ENCODE measurements at places on chromosomes 7 and 10.

DNA sequence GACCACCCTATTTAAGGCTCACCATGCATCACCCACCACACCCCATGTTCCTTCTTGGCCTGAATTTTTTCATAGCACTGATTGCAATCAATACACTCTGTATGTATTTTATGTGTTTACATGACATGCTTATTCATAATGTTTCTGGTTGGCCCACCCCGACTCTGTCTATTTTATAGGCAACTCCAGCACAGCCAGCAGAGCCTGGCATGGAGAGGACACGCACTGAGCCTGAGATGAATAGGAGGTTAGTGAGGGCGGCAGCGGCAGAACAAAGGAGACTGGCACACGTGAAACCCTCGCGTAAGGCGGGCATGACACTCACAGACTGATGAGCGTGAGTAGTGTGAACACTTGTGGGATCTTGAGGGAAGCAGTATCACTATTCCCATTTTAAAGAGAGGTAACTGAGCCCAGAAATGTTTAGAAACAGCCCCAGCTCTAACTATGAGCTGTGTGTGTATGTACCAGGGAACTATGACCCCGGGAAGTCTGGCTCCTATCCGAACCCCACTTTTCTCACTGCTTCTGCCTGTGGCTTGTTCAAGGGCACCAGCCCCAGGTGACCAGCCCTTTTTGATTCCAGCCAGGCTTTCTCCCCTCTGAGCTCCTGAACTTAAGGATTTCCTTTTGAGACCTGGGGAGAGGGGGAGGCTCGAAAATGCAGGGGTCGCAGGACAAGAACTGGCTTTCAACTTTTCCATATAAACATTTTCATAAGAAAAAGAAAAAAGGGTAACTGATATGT, 113.3 kb downstream of the ARHGAP22 start:
- DNase-seq = no peak

- DNase-seq = no peak
These were observed 6.6 kb upstream of the INTS1 start for GRCh38 chr7:1510780-1511154.

- no peak for DNase-seq
These were observed 56.1 kb downstream of the CPVL start for GRCh38 chr7:29090151-29090805.

DNA sequence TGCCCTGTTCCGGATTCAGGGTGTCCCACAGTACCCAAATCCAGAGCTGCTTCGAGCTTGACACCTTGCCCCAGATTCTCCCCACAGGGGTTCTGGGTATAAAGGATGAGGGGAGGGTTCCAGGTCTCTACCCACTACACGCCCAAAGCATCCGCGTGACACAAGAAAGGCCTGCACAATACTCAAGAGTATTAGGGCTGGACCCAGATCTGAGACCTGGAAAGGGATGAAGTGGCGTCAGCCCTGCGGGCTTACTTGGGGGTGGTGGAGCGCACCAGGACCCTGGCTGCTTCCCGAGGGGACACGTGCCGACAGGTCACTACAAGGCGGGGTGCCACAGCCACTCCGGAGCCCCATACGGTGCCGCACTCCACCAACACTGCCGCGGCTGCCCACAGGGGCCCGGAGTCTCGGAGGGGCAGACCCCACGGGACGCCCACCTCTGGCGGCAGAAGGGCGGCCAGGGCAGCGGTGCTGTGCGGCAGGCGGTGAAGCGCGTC, 1.3 kb downstream of the TYSND1 start:
- no peak for DNase-seq

GRCh38 chr10:35711615-35712411, 69.7 kb upstream of the FZD8 start:
- DNase-seq = no peak

DNA sequence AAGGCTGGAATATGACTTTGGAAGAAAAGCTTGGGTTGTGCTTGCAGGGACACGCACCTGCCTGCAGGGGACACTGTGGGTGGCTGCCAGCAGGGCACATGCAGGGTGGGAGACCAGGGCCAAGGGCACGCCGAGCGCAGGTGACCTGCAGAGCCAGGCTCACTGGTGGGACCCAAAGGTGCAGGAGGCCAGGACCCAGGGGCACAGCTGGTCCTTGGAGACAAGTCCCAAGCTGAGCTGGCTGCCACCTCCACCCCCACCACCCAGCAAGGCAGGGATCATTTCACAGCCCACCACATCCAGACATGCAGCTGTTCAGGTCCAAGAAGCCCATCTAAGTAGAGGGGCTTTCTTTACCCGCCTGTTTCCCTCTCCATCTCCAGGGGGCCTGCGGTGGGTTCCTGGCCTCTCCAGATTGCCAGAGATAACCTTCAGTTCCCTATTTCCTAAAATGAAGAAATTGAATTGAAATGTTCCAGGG, 13.8 kb upstream of the CLIP2 start:
- DNase-seq = no peak

- no peak for DNase-seq
These were observed 8.8 kb upstream of the ABI1 start for GRCh38 chr10:26869528-26869927.

GRCh38 chr10:28768227-28768626, 90.9 kb downstream of the BAMBI start:
- DNase-seq = no peak

GRCh38 chr10:114420811-114421485, 16.6 kb upstream of the AFAP1L2 start:
- peak; percentile 48 for DNase-seq

DNA sequence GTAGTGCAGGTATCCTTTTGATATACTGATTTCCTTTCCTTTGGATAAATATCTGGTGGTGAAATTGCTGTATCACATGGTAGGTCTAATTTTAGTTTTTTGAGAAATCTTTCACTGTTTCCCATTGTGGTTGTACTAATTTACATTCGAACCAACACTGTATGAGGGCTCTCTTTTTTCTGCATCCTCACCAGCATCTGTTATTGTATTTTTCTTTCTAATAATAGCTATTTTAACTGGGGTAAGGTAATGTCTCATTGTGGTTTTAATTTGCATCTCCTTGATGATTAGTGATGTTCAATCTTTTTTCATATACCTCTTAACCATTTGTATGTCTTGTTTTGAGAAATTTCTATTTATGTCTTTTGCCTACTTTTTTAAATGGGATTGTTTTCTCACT, 335.4 kb upstream of the MTPN start:
- no peak for DNase-seq

GRCh38 chr10:1154531-1155295, 98.5 kb downstream of the WDR37 start:
- DNase-seq = no peak

GRCh38 chr10:80055760-80056159, 22.7 kb upstream of the TMEM254 start:
- no peak for DNase-seq

- no peak for DNase-seq
These were observed 196.5 kb upstream of the DGKB start for GRCh38 chr7:15099074-15099473.

DNA sequence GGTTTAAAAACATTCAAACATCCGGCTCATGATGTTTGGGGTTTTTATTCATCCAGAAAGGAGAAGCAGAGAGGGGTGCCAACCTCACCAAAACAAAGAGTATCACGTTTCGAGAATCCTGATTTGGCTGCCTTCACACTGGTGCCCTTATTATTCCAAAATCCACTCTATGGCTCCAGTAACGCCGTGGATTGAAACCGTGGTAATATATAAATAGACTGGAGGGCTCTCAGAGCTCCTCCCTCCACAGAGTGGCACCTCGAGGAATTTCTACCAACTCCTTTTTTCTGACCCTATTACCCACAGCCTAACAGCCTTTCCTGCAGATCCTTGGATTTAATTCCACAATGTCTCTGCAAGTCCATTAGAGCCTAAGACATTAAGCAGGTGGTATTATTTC, 353.6 kb downstream of the CRPPA start:
- DNase-seq = no peak

DNA sequence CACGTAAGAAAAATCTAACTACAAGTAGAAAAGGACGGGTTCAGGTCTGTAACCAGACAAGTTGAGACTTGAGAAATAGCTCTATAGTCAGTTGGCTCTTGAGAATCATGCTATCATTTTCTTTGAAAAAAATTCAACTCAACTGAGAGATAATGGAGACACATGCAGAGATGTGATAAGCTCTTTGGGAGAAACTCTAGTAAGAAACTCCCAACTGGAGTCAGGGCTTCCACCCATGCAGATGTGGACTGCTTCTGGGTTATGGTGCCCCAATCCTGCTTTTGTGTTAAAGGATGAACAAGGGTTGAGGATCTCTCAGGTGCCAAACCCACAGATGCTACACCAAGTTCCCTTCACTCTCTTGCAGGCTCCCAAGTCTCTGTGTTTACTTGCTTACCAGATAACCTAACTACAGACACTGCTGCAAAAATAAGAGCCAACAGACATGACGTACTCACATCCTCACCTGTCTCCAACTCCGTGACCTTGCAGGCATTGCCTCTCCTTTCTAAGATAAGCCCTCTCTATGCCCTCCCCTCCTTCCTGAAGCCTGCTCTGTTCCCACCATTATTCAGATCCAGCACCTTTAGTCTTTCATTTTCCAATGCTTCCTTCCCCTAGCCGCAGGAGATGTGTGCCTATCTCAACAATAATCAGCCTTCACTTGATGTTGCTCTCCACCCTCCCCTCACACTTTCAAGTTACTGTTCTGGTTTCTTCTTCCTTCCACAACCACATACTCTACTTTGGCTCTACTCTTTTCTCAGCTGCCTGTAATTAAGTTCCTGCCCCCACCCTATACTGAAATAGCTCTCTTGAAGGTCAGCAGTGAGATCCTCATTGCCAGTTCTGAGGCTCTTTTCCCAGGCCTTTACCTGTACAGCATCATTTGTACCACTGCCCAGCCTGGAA, 130.0 kb downstream of the ICA1 start:
- DNase-seq = no peak

DNA sequence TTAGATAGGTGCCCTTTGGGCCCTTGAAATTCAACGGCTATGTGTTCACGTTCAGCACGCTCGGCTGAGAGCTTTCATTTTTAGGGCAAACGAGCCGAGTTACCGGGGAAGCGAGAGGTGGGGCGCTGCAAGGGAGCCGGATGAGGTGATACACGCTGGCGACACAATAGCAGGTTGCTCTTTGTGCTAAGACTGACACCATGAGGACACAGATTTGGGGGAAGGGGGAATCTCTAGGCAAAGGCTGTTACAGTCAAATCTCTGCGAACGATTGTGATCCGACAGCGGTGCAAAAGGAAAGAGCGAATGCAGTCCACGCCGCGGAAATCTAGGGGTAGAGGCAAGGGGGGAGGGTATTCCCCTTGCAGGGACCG, 667 bp downstream of the KLLN start:
- DNase-seq = peak; percentile 46

DNA sequence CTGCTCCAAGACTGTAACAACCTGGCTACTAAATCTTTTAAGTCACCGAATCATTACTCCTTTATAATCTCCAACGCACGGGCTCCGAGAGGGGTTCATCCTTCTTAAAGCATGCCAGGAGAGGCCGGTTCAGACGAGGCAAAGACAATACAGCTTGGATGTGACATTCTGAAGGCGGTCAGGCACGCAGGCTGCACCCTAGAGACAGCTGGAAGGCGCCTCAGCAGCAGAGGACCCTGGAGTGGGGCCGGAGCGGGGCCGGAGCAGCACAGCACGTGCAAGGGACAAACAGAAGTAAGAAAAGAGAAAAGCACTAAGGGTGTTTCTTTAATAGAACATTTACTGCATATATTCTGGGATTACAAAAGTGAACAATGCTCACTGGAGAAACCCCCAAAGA, 97.8 kb upstream of the PPP2R2D start:
- DNase-seq = no peak

- no peak for DNase-seq
These were observed 197.3 kb downstream of the PHF14 start for GRCh38 chr7:11170863-11171568.

DNA sequence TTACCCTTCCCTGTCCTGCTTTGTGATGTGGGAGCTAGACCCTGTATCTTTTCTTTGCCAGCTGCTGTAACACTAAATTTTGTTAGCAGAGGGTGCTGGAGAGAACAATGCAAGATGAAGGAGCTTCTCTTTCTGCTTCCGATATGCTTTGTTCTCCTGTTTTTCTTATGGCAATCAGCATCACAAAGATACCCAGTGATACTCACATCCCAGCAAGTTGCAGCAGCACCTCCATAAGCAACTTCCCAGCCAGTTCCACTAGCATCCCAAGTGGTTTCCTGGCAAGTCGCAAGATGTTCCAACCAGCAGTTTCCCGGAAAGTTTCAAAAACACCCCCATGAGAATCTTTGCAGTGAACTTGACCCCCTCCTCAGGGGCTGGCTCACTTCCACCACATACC, 148.6 kb downstream of the IMMP2L start:
- no peak for DNase-seq

DNA sequence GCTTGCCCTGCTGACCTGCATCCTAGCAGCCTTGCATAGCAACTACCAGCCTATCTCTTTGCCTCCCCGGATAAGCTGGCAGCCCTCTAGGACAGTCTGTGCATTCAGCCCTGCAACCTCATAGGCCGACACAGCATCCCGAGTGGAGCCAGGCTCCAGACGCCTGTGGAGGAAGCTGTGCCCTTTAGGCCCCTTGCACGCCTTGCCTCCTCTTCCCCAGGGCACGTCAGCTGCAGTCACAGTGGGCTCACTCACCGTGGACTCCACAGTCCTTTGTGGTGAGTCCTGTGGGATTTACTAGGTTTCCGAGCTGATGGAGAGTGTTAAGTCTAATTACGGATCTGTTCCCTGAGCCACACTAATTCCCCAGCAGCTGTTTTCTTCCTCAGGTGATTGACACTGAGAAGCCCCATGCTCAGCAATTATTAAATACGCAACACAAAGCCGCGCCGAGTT, 540.0 kb downstream of the TCERG1L start:
- DNase-seq = no peak

GRCh38 chr10:74542077-74542476, 284.3 kb upstream of the KAT6B start:
- peak; percentile 83 for DNase-seq

DNA sequence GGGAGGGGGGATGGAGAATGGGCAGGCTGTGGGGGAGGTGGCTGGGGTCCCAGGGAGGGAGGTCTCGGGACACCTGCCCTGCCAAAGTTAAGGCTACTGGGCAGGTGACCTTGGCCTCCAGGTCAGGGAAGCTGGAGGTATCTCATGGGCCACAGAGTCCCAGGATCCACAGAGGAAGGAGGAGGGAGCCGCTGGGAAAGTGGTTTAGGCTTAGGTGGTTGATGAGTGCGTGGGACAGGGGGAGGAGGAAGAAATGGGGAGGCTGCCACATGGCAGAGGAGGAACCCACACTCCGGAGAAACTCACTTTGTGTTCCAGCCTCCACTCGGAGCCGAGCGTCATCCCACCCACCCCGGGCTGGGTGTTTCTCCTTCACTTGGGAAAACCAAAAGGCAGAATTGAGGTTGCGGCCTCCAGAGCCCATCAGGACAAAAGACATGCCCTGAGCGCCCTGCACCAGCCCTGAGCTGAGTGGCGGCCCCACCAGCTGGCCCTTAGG, 46.1 kb downstream of the ASB13 start:
- no peak for DNase-seq

GRCh38 chr7:134692344-134692705, 45.7 kb downstream of the BPGM start:
- DNase-seq = no peak

Measured in renal cortical epithelial cell (primary cell).